CD4-positive, alpha-beta T cell treated with Interferon gamma for 1 hour (primary cell): ENCODE measurements at places on chromosomes 2 and 18.

DNA sequence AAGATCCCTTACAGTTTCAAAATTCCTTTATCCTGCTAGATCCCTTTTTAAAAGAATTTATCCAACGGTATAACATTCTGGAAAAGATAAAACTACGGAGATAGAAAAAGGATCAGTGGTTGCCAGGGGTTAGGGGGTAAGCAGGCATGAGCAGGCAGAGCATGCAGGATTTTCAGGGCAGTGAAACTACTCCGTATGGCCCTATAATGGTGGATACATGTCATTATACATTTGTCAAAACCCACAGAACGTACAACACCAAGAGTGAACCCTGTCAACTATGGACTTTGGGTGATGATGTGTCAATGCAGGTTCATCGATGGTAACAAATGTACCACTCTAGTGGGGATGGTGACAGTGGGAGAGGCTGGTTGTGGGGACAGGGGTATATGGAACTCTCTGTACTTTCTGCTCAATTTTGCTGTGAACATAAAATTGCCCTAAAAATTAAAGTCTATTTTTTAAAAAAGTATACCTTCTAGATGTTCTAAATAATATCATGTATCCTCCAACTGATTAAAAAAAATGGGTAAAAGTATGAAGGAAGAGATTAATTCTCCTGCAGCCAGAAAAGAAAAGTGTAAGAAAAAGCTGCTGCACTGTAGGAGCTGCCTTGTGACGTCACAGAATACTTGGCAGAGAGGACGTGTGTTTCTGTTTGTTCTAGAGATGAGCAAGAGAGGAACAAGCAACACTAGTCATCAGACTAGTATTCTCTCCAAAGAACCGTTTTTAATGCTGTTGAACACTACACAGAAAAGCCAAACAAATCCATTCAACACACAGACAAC is 23.6 kb downstream of the ANKRD44 start:
- peak; percentile 64 for DNase-seq

GRCh38 chr18:42310956-42311355 is 355.9 kb downstream of the PIK3C3 start:
- DNase-seq = no peak

GRCh38 chr2:136796339-136796738 is 31.0 kb downstream of the THSD7B start:
- DNase-seq = no peak

GRCh38 chr2:216354306-216354705 is 18.0 kb downstream of the MARCHF4 start:
- no peak for DNase-seq

DNA sequence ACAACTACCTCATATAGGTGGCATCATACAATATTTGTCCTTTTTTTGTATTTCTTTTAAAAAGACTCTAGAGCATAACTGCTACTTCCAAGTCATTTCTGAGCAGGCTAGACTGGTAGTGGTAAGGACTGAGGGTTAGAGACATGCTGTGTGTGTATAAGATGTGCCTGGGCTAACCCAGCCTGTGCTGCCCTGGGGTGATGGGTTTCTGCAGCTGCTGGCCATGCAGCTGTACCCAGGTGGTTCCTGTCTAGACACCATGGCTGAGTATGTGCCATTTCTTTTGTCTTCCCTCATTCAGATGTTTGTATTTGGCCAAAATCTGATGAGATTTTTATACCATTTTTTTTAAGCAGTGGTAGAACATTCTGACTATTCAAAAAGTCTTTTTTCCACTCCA is 40.0 kb downstream of the MERTK start:
- no peak for DNase-seq

DNA sequence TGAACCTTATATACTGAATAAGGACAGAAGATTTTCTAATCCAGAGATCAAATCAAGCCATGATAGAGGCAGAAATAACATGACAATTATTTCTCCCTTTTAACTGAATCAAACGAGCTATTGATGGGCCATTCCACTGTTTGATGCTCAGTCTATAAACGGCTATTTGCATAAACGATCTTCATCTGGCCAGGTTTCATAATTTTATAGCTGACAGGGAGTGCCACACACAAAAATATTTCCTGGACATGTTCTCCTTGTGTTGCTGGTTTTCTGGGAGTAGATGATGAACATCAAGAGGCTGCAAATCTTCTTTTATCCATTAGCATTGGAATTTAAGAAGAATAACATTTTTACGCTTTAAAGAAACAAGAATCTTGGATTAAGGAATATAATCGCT is 63.1 kb downstream of the ACVR1C start:
- DNase-seq = no peak

DNA sequence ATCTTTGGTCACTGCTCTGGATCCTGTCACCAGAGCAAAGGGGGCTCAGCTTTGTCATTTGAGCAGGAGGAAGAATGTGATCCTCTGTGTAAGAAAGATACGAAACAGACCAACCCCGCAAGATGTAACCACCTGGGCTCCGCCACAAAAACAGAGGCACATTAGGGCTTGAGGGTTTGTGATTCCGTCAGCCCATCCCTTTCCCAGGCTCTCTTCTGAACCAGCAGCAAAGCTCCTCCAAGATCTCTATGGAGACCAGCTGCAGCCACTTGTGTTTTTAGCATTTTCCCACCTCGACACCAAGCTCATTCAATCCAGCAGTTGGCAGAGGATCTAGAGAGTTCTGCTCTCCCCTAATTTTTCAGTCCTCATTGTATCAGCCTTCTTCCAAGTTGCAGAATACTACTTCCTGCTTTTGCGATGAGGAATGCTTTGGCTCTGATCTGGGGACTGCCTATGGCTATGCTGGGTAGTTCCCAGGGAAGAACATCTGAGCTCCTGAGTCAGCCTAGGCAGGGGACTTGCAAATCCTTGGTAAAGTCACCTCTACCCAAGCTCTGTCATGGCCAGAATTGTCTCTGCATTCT is 139.6 kb upstream of the RAB12 start:
- no peak for DNase-seq

DNA sequence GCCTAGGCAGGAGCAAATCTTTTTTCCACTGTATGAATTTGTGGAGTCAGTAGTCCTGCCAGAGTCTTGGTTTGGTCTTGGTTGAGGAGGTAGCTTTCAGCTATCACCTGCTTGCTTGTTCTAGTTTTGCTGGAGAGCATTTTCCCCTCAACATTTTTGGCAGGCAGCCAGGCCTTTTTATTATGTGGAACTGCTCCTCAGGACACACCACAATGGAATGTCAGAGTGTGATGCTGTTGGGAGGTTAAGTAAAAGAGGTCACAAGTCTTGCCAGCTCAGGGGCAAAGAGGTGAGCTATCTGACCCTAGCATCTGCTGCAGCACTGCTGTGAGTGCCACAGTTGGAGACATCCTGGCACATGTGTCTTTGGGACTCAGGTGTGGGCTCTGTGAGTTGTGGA is 258.0 kb downstream of the CNTNAP5 start:
- no peak for DNase-seq

DNA sequence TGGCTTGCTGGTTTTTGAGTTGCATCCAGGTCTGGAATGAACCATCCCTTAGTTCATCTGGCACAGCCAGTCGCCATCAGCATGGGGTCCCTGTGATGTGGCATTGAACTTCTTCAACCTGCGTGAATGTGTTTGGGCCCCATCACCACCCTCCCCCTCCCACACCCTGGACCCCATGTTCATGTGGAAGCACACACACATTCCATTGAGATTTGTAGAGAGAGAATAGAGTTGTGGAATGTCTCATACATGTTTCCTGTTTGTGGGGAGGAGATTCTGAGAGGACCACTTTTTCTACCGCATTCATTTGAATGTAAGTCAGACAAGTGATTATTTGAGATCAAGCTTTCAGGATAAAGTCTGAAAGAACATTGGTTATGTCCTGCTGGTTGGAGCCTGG is 117.6 kb upstream of the EML6 start:
- no peak for DNase-seq

DNA sequence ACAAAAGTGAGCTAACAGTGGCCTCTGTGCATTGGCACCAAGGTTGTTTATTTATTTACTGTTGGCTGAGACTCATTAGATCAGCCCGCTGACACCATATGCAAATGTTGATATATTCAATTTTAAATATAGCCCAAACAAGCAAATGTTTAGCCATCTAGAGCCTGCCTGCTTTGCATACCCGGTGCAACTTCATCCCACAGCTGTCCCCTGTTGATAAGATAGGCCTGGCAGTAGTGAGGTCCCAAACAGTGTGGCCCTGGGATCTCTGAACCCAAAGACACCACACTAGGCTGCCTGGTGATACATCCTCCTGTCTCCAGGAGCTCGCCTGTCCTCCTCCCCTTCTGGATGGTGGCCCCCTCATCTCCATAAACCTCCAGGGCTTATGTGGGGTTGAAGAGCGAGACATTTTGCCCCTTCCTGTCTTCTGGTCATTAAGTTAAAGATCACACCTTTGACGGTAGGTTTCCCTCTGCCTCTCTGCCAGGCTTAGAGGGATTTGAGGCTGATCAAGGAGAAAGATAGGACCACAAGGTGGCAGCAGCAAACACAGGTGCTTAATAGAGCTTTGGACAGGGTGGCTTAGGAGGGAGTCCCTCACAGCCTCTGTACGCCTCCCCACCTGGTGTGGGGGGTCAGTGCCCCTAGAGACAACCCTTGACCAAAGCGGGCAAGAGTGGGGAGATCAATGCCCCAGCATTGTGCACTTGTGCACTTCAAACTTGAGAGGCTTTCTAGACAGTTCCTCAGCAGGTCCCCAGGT is 23.7 kb upstream of the MYO5B start:
- peak; percentile 15 for DNase-seq

GRCh38 chr18:79546781-79547272 is 132.8 kb upstream of the CTDP1 start:
- DNase-seq = no peak

DNA sequence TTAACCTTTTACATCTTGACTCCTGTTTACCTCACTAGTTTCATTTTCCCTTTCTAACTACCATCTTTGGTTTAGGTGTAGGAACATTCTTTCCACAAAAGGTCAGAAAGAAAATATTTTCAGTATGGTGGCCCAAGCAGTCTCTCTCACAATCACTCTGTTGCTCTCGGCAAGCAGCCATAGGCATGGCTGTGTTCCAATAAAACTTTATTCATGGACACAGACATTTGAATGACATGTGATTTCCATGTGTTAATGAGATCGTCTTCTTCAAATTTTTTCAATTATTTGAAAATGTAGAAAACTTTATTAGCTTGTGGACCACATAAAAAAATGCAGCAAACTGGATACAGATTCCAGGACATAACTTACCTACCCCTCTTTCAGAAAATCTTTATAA is 109.7 kb upstream of the CNTNAP5 start:
- DNase-seq = no peak

DNA sequence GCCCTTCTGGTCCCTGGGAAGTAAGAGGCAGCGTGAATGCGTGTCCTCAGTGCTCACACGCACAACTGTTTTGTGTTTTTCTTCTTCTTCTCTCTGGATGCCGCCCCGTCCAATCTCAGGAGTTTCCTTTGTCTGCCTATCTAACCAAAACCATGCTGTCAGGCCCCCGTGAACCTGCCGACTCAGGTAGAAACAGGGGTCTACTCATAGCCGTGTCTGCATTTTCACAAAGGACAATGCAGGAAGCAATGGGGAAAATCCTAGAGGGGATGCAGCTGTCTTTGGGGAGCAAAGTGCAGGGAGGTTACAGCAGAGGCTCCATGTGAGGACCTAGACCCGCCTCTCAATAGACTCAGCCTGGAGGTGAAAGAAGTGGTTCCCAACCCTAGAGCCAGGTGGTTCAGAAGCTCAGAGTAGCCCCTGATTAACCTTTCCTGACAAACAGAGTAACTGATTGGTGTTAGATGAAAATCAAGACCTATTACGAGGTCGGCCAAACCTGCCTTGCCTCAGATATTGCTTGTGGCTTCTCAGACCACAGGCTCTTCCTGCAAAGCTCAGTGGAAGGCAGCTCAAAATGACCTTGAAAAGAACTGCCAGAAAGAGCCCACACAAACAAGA is 49.3 kb downstream of the CD226 start:
- DNase-seq = no peak

DNA sequence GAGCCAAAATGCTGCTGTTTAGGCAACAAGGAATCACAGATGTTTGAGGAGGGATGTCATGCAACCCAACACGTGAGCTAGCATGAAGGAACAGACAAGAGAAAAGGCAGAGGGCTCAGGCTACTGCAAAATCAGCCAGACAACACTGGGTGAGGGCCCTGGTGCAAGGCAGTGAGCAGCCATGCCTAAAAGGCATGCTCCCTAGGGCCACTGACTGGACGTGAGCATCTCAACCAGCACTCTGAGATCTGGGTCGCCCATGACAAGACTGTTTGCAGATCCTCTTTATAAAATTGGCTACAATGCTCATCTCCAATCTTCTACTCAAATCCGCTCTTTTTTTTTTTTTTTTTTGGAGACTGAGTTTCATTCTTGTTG is 49.1 kb downstream of the KIAA2012 start:
- DNase-seq = no peak

DNA sequence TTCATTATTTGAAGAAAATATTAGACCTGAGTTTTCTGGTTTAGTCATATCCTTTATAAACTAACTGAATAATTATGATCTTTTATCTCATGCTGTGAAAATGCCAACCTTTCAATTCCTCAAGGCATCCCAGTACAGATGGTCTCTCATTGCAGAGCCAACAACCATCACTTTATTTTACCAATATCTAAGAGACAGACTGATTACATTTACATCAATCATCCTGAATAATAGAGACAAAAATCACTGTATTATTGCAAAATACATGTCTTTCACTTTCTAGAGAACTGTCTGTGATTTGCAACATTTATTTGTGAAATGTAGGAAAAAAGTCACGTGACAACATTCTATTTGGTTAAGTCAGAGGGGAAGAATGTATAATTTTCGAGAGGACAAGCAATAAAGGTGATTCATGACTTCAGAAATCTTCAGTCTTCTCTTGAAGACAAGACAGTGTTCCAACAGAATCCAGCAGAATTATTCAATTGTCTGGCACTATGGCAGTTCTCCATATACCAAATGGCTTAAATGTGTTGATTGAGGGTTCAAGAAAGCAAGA is 503.6 kb upstream of the SYT4 start:
- DNase-seq = no peak

GRCh38 chr18:55422456-55423180 is 165.4 kb downstream of the TCF4 start:
- peak; percentile 22 for DNase-seq

DNA sequence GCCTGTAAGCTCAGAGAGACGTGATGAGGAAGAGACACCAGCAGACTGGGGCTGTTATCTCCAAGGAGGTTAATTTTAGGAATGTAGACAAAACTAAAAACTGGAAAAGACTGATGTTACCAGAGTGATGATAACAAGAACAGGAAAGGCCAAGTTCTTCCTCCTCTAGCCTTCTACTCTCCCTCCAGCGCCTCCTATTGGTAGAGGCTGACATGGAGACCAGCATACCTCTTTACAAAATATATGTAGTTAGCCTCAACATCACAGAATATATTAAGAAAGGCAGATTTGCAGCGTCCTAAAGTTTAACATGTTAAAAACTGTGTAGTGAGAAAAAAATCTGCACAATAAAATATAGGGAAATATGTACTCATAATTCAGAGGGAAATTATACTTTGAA is 66.0 kb downstream of the TCF4 start:
- DNase-seq = peak; percentile 4

DNA sequence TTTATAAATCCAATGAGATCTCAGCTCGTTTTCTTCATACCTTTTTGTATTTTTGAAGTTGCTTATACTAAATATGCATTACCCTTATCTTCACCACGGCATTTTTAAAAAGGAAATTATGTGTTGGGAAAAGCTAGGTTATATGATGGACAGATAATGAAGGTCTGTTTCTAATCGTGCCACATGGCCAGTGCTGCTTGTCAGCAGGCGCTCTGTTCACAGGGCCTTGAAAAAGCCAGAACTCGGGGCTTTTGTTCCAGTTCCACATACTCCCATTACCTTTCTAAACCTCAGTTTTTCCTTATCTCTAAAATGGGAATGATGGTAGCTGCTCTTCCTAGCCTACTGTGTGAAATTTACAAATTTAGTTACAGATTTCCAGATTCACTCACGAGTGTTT is 42.0 kb downstream of the EPAS1 start:
- no peak for DNase-seq
